Caki2 (cell line): ENCODE measurements at places on chromosomes 16 and 17. TPM values are rescaled to one million over a fixed set of nuclear protein-coding genes. Genes with fewer than 3 reads are reported as not detected.

DNA sequence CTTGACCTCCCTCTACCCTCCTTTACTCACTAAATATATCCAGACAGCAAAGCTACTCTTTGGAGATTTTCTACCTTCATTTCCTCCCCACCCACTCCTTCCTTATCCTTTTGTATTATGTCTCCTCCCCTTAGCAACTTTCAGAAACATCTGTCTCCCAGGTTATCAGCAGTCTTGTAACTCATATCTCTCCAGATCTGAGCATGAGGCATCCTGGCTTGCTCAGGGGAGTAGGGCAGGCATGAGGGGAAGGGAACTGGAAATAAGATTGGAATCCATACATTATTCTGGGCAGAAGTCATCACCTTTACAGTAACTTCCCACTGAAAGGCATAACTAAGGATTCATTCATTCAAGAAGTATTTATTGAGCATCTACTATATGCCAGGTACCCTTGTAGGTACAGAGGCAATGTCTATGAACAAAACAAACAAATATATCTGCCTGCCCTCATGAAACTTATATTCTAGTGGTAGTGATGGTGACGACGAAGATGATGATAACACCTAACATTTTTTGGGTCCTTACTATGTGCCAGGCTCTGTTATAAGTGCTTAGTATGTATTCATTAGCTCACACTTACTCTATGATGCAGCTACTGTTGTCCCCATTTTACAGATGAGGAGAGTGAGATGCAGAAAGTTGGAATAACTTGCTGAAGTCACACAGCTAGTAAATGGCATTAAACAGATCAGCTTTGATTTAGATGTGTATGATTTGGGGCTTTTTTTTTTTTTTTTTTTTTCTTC is 123.9 kb upstream of the CACNG3 start:
- no peak for DNase-seq

The IRX5 gene
- total RNA-seq: 21.1 and 21.8 TPM in 2 replicates

DNA sequence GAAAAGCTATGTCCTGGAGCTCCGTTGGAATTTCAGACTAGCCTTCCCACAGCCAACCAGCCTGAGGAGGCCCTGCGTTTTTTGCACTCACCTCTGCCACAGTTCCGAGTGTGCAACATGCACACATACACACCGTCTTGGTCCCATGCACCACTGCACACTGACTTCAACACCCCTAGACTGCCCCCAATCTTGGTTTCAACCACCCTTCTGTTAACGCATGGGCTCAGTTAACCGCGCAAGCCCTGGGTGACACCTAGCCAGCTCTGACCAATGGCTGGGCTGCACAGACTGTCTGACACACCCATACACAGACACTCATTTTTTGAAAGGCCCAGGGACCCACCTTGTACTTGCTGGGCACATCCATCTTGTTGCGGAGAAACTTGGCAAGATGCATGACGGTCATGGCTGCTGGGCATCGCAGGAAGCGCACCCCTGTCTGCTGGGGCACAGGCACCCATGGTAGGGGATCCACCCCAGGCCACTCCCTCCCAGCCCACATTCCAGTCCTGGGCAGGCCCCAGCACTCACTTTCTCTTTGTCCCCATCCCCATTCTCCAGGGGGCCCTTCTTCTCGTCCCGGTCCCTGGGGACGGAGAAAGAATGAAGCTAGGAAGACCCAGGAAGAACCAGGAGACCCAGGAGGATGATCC is 8.0 kb downstream of the CISD3 start:
- DNase-seq: no peak

- no peak for DNase-seq
Observed at GRCh38 chr17:35514564-35514963, 22.9 kb downstream of the SLFN12L start.

- DNase-seq: no peak
Observed at GRCh38 chr16:16015849-16016248, 66.4 kb downstream of the ABCC1 start.

DNA sequence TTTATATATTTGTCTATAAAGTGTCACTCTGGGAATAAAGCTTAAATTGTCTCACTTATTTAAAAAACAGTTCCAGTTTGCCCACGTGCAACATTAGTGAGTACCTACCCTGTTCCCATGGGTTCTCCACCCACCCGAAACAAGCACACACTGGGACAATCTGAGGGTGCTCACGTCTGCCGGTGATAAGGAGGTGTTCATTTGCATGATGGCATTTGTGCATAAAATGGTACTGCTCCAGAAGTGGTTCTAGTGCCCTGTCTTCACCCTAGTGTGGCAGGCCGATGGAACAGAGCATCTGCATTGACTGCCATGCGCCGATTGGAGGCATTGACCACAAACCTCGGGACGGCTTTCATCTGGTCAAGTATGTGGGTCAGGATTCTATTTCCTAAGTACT is 35.6 kb upstream of the ENDOV start:
- DNase-seq: no peak

The DRC3 gene
- total RNA-seq: 0.03 TPM in 1 of 2 replicates, not detected in the other

DNA sequence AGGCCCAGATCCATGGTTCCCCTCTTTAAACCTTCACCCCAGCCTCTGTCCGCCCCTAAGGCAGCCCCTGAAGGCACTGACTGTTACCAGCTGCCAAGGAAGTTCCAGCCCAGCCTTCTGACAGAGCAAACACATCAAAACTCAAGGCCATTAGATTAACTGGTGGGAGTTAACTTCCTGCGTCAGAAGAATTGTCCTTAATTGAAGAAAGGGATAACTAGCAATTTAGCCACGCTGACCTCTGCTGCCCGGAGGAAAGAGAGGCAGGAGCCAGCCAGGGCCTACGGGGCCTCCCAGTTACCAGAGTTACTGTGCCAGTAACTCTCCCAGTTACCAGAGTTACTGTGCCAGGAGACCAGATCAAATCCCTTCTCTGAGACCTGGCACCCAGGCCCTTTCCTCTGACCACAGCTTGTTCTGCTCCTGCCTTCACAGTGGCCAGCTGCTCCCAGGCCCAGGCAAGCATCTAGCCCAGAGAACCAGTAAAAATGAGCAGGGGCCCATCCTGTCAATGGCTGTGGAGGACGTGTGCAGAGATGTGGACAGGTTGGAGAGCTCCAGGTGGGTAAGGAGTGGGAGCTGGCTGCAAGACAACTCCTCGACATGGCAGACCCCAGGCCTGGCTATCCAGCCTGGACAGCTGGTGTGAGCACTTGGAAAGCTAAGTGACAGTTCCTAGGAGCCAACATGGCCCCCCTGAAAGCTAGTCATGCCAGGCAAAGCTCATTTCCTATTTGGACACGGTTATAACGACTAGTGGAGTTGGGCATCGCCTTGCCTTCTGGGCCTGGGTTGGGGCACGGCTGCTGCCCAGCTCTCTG is 2.8 kb upstream of the PITPNM3 start:
- no peak for DNase-seq

The C16orf74 gene
- 25.9 and 27.2 TPM in 2 replicates for total RNA-seq

DNA sequence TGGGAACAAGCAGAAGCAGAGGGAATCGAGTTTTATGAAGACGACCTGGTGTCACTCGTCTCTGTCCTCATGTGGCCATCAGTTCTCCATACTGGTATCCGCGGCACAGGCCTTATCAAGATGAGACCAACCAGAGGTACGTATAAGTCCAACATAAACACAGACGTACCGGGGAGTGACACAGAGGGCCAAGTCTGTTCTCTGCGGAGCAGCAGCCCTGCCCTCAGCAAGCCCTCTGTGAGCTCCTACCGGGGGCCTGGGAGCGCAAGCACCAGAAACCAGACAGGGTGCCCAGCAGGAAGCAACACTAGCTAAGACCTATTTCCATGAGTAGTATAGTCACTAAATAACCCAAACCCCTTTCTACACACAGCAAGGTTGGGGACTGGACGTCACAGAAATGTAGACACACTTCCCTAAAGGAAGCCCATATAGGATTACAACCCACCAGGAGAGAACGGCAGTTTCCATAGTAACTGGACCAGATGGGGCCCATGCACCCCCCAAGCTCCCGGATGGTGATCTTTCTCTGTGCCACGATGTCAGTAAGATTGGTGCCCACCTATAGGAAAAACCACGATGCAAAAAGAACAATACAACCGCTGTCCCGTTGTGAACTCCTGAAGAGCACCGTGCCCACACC is 911 bp downstream of the ARL16 start:
- no peak for DNase-seq
